ENCODE measurements at places on chromosomes 4 and X. TPM values are rescaled to one million over a fixed set of nuclear protein-coding genes. Genes with fewer than 3 reads are reported as not detected.

DNA sequence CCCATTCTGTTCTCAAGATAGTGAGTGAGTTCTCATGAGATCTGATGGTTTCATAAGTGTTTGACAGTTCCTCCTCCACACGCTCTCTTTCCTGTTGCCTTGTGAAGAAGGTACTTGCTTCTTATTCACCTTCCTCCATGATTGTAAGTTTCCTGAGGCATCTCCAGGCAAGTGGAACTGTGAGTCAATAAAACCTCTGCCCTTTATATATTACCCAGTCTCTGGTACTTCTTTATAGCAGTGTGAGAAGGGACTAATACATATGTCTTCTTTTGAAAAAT lies 58.4 kb downstream of the CFAP299 start:
- no peak for DNase-seq

Gene F11
- not detected for total RNA-seq

DNA sequence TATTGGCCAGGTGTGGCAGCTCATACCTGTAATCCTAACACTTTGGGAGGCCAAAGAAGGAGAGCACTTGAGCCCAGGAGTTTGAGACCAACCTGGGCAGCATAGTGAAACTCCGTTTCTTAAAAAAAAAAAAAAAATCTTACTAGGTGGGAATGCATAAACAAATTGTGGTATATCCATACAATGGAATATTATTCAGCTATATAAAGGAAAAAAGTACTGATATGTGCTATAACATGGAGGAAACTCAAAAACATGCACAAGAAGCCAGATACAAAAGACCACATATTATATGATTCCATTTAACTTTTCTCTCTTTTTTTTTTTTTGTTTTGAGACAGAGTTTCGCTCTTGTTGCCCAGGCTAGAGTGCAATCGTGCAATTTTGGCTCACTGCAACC lies 13.5 kb upstream of the BCORL1 start:
- no peak for DNase-seq

GRCh38 chrX:155242300-155242699 lies 22.0 kb downstream of the RAB39B start:
- DNase-seq: no peak

Gene HSFX1
- 1.4 TPM for total RNA-seq

DNA sequence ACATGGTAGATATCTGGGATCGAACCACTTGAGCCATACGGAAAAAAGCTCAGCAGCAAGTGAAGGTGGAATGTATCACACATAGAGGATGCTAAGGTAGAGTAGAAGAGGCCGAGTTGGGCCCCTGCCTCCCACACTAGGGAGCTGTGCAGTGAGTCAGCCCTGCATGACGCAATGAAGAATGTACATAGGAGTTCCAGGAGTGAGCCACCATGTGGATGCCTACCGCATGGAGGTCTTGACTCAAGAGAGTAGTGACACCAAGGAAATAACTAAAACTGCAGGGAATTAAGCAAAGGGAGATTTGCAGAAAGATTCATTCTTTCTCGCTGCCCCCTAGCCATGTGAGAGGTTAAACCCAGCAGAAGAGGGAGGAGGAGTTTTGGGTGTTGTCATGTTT lies 389.6 kb upstream of the IGFBP7 start:
- no peak for DNase-seq

GRCh38 chr4:125484912-125485311 lies 170.2 kb downstream of the FAT4 start:
- no peak for DNase-seq

DNA sequence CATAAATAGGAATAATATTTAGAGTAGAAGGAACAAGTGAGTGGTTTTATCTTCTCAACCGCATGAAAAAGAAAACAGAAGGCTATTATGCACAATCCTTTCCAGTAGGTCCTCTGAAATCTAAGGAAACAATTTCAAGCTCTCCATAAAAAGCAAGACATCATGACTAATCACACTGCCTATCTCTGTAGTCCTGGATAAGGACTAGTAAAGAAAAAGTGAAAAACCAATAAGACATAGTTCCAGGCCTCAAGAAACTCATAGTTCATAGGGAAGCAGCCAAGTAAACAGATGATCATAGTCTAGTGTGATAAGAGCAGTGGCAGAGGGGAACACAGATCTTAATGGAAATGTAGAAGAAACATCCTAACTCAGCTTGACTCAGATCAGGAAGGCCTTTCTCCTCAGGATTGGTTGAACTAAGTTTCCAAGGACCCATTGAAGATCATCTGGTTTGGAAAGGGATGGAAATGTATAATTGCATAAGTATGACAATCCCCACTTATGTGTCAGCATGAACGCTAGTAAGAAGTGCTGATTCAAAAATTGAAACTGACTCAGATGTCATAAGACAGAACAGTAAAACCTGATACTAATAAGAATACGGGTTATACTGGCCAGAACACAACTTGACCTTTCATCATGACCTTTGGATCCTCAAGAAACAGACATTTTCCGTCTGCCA lies 155.3 kb downstream of the GRIA3 start:
- no peak for DNase-seq

Gene SCARB2
- total RNA-seq: 60.8 TPM

- no peak for DNase-seq
Observed at GRCh38 chrX:40031911-40032310, 65.8 kb downstream of the BCOR start.

DNA sequence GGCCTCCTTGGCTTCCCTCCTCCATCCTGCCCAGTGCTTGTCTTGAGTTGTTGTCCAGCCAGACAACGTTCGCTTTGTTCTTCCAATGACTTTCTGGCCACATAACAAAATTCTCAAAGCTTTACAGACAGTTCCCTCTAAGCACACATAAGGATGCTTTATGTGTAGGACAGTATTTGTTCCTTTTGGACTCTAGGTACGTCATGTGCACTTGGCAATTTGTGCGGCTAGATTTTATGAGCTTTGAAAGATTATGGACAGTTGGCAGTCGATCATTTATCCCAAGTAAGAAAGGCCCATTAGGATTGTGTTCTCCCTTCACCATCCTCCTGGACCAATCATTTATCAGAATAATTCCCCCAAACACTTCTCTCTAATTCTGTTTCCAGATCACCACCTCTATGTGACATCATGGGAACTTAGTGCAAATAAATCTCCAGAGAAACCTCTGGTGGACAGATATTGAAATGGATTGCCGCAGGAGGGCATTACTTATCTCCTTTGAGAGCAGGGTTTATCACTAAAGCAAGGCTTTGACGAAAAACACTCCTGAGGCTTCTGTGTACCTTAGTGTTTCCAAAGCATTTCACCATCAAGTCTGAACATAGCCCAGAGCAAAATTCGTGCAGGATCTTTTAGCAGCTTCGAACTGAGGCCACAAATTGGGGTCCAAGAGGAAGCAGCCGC lies 77.4 kb upstream of the BMPR1B start:
- DNase-seq: no peak

GRCh38 chr4:36285784-36286480 lies 4.5 kb downstream of the DTHD1 start:
- DNase-seq: no peak

Gene SERTM2
- 0.11 TPM for total RNA-seq

DNA sequence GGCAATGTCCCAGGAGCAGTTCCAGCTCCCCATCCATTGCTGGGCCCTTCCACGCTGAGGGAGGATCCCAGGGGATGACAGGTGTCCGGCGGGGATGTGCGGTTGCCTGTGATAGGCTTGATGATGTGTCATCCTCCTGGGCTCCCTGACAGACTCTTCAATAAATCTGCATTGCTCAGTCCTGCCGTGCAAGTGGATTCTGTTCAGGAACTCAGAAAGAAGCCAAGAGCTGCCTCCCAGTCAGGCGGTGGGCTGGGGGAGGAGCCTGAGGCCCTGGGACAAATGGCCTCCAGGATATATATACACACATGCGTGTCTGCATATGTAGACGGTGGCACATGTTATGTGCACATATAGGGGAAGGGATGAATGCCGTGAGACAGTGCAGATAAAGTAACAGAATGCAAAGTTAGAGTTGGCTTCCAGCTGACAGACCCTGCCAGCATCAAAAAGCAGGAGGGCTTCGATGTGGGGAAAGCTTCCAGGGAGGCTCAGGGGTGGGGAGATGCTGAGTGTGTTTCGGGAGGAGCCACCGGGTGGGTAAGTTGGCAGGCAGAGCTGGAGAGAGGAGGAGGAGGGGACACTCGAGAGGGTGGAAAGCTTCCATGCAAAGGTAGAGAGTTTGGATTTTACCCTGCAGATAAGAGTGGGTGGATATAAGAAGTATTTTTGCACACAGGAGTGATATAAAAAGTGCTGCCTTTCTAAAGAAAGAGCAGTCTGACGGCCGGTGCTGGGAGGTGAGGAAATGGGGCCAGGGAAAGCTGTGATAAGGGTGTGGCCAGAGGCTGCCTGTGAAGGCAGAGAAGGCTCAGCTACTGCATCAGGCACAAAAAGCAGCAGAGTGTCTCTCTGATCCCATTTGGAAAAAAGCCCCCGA lies 28.5 kb upstream of the CRMP1 start:
- DNase-seq: no peak

DNA sequence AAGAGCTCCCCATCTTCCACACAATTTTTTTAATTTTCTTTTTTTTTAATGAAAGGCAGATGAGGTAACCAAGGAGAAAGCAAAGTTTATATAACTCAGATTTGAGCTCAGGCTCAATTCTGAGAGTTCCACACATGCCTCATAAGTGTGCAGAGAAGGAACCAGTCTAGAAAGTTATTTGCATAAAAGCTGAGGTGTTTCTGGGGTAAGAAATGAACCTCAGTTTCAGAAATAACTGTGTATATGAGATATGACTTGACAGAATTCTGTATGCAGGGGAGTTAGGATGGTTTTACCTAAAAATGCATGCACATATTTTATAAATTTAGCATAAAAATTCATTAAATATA lies 51.3 kb downstream of the DTHD1 start:
- no peak for DNase-seq

DNA sequence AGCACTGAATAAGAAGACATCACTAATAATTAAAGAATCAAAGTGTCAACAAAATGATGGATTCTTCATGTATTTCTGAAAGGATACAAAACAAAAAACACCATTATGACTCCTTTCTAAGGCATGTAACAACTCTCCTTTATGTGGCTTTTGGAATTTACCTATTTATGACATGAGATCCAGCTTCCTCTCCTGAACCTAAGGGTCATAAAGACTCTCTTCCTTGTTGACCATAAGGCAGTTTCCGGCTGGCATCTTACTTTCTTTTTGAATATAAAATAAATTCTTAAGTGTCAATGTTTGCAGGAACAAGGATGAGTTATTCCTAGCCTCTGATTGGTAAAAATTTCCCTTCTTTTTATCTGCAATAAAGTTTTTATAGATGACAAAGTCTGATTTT lies 111.1 kb upstream of the GRPR start:
- DNase-seq: no peak

DNA sequence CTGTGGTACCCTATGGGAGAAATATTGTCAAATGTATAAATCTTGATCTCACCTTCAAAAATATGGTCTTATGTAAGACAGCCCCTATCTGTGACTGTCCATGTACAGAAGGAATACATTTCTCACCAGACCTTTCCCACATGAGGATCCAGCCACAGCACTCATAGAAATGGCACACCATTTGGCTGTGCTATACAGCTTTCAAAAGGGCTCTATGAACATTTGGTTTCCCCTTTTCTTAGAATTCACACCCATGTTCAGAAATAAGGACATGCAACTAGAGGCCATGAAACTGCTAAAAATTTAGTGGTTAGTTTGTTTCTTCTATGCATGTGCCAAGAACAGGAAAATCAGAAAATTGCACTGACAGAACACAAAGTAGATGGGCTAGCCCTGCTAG lies 62.7 kb downstream of the ANTXR2 start:
- no peak for DNase-seq

- DNase-seq: no peak
Observed at GRCh38 chr4:106494066-106494465, 125.5 kb upstream of the GIMD1 start.

Gene RCHY1
- 32.6 TPM for total RNA-seq

Gene HSPA4L
- 7.7 TPM for total RNA-seq

Gene TEX13D
- total RNA-seq: 1.9 TPM

Gene CAPN6
- total RNA-seq: 0.82 TPM

Gene ASB5
- not detected for total RNA-seq

DNA sequence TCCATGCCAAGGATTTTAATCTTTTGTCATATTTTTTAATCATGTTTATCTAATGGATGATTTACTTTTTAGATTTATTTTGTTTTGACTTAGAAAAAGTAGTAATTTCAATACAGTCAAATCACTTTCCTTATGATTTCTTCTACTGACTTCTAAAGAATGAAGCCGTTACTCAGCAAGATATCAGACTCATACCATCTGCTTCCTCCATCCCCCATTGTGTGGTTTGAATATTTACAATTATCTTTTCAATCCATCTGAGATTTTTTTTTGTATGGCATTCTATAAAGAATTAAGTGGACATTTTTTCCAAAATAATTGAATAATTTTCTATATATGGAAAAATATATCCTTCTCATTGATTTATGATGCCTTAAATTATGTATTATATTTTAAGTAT lies 565.4 kb upstream of the ATOH1 start:
- DNase-seq: no peak

DNA sequence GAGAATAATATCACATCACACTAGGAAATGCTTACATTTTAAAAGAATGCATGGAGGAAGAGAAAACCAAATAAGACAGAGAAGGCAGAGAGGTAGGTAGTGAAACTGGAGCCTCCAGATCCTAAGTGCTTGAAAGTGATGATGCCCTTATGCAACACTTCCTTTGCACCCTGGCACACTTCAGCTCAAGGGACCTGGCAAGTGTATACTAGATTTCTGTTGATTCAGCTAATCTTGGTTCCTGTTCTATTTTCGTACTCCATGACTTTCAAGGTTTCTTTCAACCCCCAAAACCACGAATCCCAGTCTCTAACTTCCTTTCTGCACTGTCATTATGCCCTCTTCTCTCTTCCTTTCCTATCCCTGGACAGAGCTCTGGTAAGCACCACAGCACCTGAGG lies 36.9 kb upstream of the SH3KBP1 start:
- no peak for DNase-seq

DNA sequence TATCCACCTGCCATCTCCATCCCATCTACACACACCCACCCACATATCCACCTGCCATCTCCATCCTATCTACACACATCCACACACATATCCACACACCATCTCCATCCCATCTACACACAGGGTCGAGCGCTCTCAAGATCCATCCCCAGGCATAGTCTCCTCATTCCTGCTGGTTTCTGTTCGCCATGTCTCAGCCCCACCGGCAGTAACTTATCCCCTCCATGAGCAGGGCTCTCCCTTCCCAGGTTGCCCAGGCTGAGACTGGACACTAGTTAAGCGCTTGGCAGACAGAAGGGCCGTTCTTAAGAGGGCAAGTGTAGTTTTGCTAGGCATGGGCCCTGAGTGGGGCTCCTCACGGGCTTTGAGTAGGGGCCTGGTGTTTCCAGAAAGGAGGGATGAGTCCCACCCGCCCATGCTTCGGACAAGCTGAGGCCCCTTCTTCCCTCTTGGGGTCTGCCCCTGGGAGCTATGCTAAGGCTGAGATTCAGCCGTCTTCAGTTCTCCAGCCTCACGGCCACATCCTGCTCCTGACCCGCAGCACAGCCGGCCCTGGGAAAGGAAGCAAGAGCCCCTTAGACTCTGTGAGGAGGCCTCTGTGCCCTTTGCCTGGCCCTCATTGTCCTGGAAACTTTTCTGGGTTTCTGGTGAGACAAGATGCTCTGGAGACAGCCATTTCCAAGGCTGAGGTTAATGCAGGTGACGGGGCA lies 20.4 kb downstream of the TMEM271 start:
- DNase-seq: no peak

- DNase-seq: no peak
Observed at GRCh38 chr4:101049549-101050001, 297.8 kb downstream of the PPP3CA start.

All from neural crest cell (in vitro differentiated cells).